ENCODE measurements at places on chromosomes 16 and 17.

DNA sequence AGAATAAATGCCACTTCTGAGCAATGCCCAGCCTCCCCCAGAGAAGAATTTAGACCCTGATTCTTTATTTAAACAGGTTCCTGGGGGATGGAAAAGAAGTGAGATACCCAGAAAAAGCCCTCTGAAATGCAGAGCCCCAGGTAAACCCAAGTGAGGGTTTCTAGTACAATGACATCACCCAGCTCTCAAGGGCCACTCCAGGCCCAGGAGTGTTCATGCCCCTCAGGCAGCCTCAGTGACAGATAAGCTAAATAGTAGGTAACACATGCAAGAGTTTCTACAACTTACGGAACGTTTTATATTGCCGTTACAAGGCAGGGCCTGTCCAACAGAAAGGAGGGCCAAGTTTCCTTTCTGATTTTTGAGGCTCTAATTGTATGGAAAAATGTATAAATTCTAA lies 683.7 kb upstream of the SALL1 start:
- no peak for DNase-seq

GRCh38 chr16:87131996-87132345 lies 185.2 kb downstream of the C16orf95 start:
- DNase-seq = no peak

DNA sequence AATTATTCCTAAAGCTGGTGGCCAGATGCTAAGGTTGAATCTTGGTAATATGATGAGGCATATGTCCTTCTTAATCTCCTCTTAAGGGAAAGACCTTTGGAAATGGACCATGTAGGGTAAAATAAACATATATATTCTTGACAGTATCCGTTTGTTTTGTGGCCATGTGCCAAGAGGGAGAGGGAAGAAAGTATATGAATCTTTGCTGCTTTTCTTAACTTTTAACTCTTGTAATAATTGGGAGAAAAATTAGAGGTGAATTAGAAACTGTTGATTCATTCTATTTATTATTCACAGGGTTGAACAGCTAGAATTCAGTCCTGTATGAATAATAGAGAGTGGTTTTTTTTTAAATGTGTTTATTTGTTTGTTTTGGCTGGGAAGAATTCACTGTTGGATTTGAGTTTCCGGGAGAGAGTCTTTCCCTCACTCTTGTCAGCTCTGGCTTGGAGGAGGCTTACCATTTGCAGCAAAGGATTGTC lies 31.6 kb downstream of the AATF start:
- DNase-seq = no peak

DNA sequence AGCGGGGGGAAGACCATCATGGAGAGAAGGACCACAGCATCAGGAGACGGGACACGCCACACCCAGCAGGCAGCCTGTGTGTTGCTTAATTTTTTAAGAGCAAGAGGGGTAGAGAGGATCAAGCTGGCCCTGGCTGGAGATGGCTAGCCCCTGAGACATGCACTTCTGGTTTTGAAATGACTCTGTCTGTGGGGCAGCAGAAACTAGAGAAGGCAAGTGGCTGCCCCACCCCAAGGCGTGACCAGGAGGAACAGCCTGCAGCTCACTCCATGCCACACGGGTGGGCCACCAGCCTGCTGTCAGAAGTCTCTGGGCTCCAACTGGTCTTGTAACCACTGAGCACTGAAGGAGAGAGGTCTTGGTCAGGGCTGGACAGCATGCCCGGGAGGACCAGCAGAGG lies 75.5 kb downstream of the SOCS1 start:
- no peak for DNase-seq

DNA sequence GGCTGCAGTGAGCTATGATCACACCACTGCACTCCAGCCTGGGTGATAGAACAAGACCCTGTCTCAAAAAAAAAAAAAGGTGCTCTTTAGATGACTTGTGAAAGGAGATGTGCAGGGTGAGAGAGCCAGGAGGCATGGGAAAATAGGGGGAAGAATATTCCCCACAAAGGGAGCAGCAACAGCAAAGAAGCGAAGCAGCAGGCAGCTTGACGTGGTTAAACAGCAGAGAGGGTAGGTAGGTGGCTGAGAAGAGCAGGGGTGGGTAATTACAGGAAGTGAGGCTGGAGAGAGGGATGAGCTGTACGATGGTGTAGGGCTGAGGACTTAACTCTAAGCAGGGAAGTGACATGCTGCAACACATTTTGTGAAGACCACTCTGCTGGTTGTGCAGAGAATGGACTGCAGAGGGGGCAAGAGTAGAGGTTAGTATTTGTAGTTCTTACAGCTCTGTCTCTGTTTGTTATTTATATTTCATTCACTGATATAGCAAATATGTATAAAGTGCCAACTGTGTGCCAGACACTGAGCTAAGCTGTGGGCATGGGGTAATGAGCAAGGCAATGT lies 1.6 kb downstream of the HEATR3 start:
- DNase-seq = peak; percentile 4

DNA sequence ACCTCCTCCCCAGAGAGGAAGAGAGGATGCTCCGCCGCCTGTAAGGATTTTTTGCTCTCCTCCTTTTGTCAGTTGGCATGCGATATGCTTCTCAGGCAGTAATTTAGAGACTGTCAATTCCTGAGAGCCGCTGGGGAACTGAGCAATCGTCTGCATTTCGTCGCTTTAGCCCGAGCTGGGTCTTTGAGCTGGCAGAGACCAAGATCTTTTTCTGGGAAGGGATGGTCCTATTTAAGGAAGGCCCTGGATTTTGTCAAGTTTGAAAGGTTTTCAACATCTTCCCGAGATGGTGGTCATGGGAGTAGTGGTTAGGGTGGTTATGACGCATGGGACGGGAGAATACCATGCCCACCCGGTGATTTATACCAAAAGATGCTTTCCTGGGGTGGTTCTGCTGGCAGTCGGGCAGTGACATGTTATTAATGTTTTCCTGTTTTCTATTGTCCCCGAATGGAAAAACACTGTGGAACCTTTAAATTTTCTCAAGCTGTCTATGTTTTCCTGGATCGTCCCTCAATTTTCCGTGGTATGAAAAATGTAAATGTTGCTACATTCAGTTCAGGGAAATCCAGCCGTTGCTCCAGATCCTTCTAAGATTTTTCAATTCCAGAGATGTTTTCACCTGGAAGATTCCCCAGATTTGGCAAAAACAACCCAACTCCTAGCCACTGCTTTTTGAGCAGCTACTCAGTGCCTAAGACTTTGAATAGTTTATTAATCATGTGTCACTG lies 586.4 kb downstream of the MAF start:
- no peak for DNase-seq

- DNase-seq = no peak
Observed at GRCh38 chr17:31452101-31452500, 60.6 kb downstream of the RAB11FIP4 start.

- DNase-seq = no peak
Observed at GRCh38 chr16:322476-323143, 29.9 kb downstream of the AXIN1 start.

- no peak for DNase-seq
Observed at GRCh38 chr16:2392025-2392424, 37.2 kb upstream of the CCNF start.

DNA sequence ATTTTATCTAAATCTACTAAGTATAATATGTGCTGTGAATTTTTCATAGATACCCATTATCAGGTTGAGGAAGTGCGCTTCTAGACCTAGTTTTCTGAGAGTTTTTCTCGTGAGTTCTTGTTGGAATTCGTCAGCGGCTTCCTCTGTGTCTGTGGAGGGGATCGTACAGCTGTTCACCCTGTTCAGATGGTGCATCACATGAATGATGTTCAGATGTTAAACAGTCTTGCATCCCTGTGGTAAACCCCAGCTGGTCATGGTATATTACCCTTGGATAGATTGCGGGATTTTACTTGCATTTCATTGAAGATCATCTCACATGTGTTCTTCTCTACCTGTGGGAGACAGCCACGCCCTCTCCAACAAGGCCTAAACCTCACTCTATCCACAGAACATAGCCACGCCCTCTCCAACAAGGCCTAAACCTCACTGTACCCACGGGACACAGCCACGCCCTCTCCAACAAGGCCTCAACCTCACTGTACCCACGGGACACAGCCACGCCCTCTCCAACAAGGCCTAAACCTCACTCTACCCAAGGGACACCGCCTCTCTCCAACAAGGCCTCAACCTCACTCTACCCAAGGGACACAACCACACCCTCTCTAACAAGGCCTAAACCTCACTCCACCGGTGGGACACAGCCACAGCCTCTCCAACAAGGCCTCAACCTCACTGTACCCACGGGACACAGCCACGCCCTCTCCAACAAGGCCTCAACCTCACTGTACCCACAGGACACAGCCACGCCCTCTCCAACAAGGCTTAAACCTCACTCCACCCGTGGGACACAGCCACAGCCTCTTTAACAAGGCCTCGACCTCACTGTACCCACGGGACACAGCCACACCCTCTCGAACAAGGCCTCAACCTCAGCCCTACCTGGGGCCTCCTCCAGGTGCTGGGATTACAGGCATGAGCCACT lies 180.2 kb upstream of the CHMP6 start:
- no peak for DNase-seq

DNA sequence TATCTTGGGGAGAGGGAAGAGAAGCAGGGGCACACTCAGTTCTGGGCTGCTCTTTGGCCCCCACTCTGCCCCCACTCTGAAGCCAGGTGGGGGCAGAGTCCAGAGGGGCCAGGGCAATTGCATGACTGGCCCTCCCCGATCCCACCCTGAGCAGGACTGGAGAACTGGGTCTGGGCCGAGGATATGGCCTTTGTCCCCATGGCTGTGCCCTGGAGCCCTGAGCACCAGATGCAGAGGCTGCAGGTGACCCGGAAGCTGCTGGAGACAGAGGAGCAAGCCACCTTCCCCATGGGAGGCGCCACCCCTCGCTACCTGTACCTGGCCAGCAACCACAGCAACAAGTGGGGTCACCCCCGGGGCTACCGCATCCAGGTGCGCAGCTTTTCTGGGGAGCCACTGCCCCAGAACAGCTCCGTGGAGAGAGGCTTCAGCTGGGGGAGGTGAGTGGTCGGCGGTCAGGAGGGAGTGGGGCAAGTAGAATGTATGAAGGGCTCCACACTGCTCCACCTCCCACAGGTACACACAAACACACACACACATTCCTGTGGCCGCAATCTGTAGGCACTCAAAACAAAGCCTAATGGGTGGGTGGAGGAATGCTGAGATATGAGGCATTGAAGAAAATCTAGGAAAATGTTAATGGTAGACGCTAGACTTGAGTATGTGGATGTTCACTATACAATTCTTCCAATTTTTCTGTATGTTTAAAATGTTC lies 21.4 kb downstream of the AOC3 start:
- no peak for DNase-seq

DNA sequence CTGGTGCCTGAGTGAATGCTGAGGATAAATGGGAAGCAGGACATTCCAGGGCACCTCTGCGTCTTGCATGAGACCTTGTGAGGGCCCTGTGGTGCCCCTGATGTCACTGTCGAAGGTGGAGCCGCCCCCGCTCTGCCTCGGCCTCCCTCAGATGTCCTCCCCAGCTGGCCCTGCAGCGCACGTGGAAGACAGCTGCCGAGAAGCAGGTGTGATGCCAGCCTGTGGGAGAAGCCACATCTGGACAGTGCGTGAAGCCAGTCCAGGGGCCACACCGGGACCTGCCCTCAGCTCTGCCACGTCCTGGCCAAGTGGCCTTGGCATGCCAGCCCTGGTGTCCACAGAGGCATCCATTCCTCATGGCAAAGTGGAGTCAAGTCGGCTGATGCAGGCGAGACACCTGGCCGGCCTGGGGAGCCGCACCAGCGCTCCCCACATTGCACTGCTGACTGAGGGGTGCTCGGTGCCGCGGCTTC lies 21.6 kb upstream of the METRNL start:
- DNase-seq = no peak

DNA sequence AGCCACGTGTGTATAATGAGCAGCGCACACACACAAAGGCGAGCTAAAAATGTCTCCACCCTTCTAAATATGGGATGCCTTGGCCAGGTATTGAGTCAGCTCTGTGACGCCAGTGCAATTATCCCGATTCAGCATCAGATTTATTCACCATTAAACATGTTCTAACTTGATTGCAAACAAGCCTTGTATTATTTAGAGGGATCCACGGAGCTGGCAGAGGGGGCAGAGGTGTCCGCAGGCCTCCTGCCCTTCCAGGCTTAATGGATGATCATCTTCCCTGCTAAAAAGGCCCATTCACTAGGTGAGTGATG lies 591.7 kb downstream of the MAF start:
- no peak for DNase-seq

DNA sequence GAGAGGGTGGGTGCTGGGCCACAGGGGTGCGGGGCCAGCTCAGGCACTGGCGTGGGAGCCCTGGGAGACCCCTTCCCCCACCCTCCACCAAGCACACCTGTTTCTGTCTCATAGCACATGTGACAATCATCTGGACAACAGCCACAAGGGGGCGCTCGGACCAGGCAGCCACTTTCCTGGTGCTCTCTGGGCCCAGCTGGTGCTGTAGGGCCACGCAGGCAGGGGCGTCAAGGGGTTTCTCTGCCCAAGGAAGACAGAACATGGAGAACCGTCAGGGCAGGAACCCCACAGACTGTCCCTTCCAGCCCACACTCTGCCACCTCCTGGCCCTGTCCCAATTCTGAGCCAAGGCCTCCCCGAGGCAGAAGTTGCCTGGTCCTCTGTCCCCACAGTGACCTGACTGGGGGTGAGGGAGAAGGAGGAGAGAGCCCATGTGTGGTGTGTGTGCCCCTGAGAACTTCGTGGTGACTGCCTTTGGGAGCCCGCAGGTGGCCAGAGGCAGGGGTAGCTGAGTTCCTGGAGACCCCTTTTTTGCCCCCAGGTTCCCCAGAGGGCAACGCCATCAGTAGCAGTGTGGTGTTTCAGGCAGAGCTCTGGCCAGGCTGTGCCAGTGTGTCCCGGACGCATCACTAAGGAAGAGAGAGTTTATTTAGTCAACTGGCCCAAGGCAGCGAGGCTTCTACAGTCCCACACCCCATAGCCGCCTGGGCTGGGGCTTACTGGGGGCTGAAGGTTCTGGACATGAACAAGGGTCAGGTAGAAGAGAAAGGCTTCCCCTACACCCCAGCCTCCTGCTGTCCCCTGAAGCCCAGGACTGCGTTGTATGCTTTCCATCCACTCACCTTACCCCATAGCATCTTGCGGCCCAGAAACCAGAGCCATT lies 3.1 kb upstream of the SETD6 start:
- peak; percentile 81 for DNase-seq

DNA sequence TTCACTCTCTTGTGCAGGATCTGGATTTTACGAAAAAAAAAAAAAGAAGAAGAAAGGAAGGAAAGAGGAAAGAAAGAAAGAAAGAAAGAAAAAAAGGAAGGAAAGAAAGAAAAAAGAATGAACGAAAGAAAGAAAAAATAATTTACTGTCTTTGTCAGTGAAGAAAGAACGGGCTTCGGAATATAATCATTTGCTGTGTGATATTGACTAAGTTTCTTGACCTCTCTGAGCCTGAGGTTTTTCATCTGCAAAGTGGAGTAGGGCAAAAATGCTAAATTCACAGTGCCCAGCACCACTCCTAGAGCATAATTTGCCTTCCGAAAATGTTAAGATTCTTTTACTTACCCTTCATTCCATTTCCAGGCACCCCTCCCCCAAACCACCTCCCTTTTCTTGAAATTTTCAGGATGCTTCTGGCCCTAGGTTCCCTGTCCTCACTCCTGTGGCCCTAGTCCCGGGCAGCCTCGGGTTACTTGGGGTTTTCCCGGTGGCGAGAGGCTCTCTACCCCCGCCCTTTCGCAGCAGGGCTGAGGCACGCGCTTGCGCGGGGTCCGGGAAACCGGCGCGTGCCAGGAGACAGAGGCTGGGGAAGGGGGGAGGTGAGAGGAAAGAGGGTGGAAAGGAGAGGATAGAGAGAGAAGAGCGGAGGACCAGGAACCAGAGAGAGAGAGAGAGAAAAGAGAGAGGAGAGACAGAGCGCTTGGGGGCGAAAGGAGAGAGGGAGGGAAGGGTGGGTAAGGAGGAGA lies at the start of gene CNTNAP1:
CNTNAP1 (plus strand) TSS at position 556 of the 746 bp plus-strand sequence. CDS start 299 bp downstream, outside the sequence.
- DNase-seq = no peak

All from activated gamma-delta T cell treated with anti-CD3 and anti-CD28 coated beads, Interleukin-2, amount 50 U/mL, for 16 hours (primary cell).